ENCODE measurements at places on chromosomes 11 and 22.

GRCh38 chr11:69644071-69644961 is 3.4 kb downstream of the CCND1 start:
- no peak for DNase-seq

DNA sequence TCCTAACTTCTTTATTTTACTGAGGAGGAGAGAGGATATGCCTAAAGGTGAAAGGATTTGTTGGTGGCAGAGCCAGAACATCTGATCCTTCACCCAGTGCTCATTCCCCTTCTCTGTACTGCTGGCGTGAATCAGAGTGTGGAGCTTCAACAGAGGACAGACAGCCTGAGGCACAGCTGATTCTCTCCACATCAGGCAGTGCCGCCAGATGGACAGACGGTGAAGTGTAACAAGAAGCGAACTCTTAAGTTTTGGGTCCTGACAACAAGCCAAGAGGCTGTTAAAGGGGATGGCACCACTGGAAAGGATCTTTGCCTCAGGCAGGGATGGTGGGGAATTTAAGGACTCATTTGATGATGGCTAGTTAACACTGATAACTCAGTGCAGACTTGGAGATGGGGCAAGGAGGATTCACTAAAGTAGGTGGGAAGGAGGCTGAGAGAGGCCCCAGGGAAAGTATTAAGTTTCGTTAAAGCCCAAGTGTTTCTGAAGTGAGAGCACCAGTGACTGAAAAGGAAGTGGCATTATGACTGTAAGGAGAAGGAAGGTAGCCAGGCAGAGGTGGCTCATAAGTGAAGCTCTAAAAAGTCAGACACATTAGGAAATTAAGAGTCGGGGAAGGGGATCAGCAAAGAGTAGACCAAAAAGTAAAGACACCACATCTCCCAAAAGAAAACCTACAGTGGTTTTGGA is 81.3 kb downstream of the CLPB start:
- DNase-seq, result no peak

DNA sequence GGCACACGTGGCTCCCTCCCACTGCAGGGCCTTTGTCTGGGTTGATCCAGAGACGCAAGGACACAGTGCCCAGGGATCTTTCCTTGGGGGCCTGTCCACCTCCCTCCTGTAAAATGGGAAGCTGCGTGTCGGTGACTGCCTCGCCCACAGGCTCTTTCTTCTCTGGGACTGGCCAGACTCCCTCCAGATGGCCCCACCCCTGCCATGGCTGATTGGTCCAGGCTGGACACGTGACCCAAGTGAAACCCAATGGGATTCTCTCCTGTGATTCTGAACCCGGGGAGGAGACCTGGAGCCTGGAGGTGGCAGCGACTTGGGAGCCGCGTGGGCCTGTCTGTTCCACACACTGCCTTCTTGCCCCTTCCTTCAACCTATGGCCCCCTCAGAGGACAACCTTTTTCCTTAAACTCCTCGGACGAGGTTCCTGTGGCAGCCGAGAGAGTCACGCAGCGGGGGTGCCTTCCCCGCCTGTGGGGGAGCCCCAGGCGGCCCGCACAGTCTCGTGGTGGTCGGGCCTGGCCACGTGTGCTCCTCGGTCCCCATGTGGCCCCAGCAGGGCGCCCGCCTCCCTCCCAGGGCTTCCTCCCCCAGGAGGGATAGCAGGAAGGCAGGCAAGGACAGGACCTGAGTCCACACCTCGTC is 12.4 kb upstream of the MPPED1 start:
- no peak for DNase-seq

GRCh38 chr22:25397616-25398015 is 166.9 kb upstream of the GRK3 start:
- no peak for DNase-seq

GRCh38 chr11:124445646-124446150 is at the start of gene OR8B8:
Gene OR8B8 (minus strand): TSS chr11:124445696. CDS start chr11:124441085, 4,611 bp downstream.
- no peak for DNase-seq

DNA sequence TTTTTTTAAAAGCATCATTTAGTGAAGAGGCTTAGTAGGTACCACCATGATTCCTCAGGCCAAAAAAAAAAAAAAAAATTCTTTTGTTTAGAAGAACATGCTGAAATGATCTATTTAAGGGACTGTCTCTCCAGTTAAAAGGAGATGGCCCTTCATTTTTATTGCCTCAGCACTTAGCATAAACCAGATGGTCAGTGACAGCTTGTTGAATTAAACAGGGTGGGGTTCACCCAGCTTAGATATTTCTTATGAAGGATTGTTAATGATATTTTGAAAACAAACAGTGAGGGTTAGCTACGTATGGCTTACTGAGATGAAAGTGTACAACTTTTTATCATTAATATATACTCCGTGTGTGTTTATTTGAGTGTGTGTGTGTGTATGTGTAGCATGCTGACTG is 203.7 kb downstream of the FAM181B start:
- no peak for DNase-seq

GRCh38 chr11:134248910-134249480 is 4.2 kb downstream of the THYN1 start:
- DNase-seq, result no peak

- DNase-seq, result no peak
Measured at GRCh38 chr11:96306933-96307775, 35.8 kb downstream of the MAML2 start.

DNA sequence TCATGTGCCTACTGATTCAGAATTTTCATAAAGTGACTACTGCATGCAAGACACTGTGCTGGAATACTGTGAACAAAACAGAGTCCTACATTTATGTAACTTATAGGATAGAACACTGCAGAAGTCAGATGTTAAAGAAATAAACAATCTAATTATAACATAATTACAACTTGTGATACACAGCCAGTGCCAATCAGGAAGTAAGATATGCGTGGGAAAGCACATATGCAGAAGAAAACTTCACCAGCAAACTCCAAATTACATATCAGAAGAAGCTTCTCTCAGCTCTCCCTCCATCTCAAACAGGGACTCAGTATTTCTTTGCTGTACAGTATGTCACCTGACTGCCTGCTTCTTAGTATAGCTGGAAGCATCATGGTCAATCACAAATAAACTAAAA is 37.4 kb downstream of the PAK1 start:
- no peak for DNase-seq

- no peak for DNase-seq
Measured at GRCh38 chr11:126499131-126499752, 143.8 kb downstream of the ST3GAL4 start.

DNA sequence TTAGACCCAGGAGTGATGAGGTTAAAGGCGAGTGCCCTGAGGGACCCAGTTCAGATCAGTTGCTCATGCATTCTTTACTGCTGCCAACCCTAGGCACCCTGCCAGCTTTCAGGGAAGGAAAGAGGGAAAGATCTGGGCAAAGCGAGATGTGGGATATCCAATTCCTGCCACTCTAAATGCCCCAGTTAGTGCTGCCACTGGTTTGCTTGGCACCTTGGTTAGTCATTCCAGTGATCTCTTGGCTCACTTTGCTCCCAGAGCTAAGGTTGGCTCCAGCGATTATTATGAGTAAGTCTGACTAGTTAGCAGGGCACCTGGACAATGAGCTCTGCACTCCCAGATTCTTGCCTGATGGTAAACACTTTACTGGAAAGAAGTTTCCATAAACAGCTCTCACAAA is 85.0 kb downstream of the INSC start:
- no peak for DNase-seq

- no peak for DNase-seq
Measured at GRCh38 chr22:23497016-23497885, 82.8 kb downstream of the IGLL1 start.

DNA sequence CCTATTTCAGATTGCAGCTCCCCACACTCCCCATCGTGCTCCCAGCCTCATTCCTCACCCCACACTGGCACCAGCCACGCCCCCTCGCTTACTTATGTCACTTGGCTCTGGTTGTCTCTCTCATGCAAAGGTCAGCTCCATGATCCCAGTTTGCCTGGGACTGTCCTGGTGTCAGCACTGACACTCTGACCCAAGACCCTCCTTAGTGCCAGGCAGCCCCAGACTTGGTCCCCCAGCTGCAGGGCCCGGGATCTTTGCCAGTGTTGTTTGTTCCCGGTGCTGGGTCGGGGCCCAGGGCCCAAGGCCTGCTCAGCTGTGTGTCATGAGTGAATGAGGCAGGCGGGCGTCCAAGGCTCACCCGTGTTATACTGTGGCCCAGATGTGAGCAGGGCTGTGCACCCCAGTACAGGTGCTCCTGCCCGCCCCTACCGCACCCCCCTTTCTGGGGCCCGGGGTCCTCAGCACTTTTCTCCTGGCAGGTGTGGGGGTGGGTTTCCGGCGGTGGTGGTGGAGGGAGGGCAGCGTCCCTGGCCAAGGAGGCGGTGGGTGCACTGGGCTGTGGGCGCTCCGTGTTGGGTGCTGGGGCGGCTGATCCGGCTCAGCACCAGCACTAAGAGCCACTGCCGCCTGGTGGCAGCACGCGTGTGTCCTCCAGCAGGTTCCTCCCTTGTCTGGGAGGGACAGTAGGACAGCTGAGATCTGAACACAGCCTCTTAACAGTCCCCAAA is 19.5 kb downstream of the IL17REL start:
- DNase-seq, result peak; percentile 48

DNA sequence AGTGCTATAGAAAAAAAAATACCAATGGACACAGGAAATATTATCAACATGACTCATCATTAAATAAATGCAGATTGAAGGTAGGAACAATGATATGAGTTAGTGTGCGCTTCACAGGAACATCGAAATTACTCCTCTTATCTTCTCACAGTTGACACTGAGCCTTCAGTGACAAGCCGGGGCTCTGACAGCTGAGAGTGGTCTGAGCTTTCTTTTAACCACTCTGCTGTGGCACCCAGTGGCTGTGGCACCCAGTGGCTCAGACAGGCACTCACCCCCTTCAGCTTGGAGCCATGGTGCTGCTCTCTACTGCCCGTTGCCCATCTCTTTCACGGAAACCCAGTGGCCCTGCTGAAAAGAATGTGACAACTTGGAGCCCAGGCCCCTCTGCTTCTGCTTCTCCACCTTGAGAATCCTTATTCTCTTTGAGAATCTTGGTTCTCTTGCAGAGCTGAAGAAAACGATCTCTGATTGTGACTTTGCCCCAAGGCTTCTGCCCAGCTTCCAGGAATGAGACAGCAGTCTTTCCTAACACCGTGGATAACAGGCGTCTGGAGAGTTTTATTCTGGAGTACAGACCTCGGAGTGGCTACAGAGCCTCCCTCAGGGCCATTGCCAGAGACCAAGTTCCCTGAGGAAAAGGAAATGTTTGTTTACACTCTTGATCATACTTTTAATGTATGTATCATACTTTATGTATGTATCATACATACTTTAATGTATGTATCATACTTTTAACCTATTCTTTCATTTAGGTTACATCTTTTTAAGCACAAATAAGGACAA is 37.1 kb upstream of the OR8B8 start:
- no peak for DNase-seq

DNA sequence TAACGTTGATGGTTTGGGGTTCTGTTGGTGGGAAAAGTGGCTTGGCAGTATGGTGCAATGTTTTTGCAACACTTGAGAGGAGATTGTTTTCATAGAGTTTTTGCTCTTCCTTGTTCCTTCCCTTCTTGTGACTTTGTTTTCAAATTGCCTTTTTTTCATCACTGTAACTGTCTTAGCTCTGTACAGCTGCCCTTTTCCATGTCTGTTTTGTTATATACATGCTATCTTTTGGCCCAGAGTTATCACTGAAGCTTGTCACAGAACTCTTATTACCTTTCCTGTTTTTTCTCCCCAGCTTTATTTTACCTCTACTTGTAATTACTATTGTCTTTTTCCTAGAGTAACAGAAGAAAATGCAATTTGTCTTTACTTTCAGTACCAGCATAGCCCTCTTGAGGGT is 154.1 kb downstream of the DDX10 start:
- no peak for DNase-seq

DNA sequence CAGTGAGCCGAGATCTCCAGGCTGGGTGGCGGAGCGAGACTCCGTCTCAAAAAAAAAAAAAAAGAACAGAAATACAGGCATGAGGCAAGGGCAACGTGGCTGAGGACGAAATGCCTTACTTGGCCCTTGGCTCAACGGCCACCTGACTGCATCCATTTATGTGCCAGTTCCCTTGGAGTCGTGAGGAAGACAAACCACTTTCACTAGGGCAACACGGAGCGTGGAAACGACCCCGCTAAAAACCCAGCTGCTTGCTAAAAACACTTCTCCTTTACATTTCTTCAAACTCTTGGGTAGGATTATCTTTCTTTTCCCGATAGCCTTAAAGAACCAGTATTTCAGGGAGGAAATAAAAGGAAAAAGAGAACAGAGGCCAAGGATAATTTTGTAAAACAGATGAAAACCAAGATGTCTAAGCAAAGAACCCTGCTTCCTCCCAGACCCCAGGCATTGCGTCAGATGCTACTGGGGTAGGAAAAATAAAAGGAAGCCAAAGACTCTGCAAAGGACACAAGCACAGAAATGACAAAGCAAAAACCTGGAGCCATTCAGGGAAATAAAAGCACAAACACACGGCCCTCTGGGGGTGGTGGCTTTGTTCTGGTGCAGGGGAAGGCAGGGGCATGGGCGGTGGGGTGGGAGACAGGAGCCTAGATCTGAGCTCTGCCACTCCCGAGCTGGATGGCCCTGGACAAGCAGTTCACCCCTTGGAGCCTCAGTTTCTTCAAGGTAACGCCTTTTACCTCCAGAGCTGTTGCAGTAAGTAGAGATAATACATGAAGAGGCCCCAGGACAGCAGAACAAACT is 37.0 kb downstream of the PC start:
- DNase-seq, result peak; percentile 67

GRCh38 chr11:72036687-72037086 is 38.0 kb downstream of the IL18BP start:
- no peak for DNase-seq

GRCh38 chr11:124109377-124109776 is 5.9 kb upstream of the VWA5A start:
- DNase-seq, result no peak

- no peak for DNase-seq
Measured at GRCh38 chr11:114140826-114141225, 81.3 kb downstream of the ZBTB16 start.

GRCh38 chr11:111735262-111736116 is 30.7 kb downstream of the PPP2R1B start:
- DNase-seq, result no peak

DNA sequence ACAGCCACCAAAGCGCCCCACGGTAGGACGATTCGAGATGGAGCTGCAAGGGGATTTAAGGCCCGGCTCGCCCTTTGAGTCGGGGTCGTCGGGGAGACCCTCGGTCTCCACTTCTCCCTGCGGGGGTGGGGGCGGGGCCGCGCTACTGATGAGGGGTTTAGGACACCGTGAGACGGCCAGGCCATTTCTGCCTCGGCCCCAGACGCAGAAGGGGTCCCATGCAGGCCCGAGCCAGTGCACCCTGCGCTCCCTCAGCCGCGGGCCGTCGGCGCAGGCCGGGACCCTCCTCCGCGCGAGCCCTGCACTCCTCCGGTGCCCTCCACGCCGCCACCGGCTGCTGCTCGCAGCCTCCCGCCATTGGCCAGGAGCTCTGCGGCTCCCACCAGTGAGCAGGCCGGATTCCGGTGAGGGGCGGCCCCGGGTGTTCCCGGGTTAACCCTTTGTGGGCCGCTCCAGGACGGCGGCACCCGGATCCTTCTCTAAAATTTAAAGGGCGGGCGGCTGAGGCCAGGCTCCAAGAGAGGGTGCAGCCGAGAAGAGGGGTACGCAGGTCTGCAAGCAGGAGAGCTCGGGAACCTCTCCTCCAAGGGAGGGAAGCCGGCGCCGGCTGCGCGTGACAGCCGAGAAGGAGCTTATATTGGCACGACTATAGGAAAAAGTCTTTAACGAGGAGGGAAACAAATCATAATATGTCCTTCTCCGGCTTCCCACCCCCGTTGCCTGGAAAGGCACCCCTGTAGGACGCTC is 18.0 kb downstream of the CREB3L1 start:
- peak; percentile 65 for DNase-seq

Measured in KBM-7 (cell line).